ENCODE measurements at places on chromosomes 6 and 20.

DNA sequence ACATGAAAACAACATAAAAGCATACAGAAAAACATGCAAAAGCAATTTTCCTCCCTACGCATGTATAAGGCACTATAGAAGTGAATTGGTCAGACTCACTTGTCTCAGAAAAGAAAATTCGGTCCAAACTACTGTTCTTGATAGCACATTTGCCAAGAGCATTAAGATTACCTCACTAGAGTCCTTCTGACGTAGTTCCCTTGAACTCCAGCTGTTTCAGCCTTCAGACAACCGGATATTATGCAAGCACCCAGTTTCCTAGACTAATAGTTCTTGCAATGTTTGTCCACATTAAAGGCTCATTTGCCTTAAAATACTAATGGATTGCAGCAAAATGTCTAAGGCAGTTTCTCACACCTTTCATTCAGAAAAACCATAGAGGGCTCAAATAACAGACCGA lies 2.5 kb upstream of the CASS4 start:
- DNase-seq, result no peak

GRCh38 chr6:96841345-96841744 lies 4.1 kb upstream of the GPR63 start:
- DNase-seq, result no peak

- no peak for DNase-seq
These were observed 449.8 kb upstream of the RNF217 start for GRCh38 chr6:124512431-124512830.

DNA sequence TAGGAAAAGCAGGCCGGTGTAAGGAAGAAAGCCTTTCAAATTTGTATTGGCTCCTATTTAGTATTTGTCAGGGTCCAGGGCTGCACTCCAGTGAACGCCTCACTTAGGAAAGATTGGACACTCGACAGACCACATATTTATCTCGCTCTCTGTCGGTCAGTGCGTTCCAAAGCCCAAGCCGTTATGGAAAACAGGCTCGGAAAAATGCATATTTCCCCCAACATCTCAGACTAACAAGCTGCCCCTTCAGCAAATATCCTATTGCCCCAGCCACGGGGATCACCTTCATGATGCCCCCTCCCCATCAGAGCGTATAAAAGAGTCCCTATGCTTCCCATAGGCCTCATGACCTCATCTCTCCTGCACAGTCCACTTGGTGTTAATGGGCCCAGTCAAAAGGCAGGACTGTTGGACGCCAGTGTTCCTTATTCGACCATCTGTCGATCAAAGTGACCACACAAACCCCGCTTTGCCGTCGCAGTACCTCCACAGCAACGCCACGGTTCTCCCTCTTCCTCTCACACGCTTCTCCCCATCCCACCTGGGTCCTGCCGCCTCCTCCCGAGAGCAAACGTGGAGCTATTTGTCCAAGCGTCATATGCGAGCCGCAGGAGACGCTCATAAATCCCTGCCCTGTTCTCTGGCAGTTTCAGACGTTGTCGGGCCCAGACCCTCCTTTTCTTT lies 63.3 kb downstream of the NPEPL1 start:
- no peak for DNase-seq

DNA sequence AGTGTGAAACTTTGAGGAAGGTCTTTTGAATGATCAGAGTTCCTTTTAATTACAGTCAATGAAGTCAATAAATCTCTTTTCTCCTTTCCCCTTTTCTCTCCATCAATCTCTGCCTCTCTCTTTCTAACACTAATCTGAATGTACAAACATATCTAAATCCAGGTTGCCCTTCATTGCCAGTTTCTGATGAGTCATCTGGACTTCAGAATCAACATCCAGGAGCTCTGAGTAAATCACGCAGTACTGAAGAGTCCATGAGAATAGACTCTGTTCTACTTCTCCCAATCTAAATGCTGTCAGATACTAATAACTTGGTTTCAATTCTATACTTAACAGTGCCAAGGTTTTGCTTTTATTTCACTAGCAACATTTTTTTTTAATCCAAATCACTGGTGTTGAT lies 238.7 kb upstream of the THEMIS start:
- peak; percentile 25 for DNase-seq

DNA sequence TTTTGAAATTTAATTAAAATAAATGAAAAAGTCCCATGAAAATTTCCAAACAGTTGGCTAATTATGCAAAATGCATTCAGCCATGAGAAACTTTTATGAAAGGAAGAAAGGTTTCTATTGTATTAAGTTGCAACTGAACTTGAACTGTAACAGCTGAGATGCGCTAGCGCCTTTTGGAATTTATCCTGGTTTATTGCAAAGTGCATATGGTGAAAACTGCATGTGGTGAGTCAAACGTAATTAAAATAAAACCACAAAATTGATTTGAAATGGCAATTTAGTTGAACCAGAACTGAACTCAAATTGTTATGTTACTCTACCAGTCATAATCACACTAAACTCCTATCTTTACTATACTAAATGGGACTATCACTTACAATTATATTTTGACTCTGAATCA lies 46.4 kb upstream of the COL21A1 start:
- no peak for DNase-seq

- peak; percentile 90 for DNase-seq
These were observed 114.7 kb upstream of the ZNF217 start for GRCh38 chr20:53708129-53708968.

GRCh38 chr6:151291722-151292059 lies 51.9 kb downstream of the AKAP12 start:
- no peak for DNase-seq

- no peak for DNase-seq
These were observed 2.6 kb downstream of the SIRPG start for GRCh38 chr20:1654996-1655395.

GRCh38 chr20:21323640-21324039 lies 20.5 kb downstream of the XRN2 start:
- DNase-seq, result peak; percentile 68

DNA sequence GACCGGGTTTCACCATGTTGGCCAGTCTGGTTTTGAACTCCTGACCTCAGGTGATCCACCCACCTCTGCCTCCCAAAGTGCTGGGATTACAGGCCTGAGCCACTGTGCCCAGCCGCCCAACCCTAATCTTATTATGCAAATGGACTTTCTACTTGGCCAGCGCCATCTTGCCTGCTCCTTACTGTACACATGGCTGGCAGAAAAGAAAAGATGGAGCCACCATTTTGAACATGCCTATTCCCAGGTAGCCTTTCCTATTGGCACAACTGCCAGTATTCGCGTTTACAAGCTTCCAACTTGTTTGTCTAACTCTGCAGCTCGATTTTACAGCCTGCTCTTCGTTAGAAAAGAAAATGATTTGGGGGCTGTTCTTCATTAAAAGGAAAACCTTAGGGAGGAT lies 84.3 kb downstream of the WDR27 start:
- DNase-seq, result no peak

- DNase-seq, result no peak
These were observed 566.6 kb upstream of the CITED2 start for GRCh38 chr6:139940741-139941729.

DNA sequence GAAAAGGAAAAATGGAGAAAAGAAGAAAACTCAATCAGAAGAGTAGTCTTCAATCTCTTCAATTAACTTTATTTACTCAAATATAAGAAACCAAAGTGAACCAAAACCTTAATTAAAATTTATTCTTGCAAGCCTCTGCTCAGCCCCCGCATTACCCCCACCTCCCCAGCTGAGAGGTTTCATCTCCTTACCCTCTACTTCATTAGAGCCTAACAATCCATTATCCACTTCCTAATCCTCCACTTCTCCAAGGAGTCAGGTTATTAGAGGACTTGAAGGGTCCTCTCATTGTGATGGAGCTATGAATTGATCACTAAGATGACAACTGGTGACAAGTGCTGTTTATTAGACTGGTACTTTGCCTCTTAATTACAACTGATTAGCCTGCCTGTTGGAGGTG lies 956.5 kb downstream of the TFAP2A start:
- DNase-seq, result no peak

DNA sequence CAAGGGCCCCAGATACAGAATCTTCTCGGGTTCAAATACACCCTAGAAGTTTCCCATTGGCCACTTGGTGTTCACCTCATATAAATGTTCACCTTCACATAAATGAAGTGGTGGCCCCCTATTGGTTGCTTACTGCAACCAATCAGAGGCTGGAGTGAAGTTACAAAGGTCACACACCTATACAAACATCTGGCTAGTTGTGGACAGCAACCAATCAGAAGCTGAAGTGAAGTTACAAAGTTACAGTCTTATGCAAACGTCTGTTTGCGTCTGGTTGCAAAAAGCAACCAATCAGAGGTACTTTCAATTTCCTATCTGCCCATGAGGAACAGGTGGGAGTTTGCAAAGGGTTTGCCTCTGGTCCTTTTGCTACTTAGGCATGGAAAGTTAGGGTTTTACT lies 206.5 kb upstream of the BMP2 start:
- DNase-seq, result no peak

DNA sequence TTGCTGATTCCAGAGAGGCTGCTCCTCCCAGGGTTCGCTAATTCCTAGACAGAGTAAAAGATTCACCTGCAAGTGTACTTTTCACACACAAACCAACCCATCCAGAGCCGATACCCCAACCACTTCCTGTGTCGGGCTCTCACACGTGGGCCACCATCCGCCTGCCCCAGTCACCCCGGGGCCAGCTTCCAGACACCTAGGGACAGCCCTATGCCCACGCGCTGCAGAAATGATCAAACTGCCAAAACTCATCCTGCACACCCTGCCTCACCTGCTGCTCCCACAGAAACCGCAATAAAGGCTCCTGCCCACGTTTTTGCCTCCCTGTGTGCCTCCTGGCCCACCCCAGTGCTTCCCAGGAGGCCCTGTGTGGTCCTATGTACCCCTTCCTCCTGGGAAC lies 59.5 kb downstream of the PSMG4 start:
- DNase-seq, result no peak

GRCh38 chr6:128239146-128239545 lies 281.3 kb downstream of the PTPRK start:
- no peak for DNase-seq

DNA sequence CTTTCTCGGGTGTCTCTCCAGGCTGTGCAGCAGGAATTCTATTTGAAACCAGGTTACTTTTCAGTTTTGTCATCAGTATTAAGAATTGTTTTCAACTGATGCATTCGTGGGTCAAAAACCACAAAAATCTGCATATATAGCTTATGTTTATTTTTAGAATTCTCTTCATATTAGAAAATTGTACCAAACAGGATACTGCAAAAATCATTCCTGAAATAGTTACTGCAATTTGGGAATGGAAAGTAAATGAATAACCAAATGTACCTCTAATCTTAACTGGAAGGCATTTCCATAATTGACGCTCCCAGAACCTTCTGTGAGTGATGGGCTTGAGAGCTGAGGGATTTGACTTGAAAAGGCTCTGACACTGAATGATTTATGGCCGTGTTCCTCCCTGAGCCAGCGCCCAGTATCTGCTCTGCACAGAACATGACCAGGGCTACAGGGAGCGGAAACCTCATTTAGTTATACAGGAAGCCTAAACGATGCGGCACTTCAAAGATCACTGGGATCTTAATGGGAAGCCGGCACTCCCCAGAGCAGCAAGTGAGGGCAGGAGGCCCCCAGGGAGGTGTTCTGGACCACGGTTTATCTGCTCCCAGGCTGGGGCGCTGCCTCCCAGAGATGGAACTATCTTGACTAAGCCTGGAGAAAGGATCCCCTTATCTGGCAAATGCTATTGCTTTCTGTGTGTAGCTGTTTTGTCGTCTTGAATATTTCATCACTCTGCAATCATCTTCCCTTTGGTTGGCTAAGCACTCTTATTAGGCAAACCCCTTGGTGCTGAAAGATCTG lies 446.0 kb downstream of the QKI start:
- DNase-seq, result no peak

- DNase-seq, result no peak
These were observed 65.7 kb downstream of the ZC2HC1B start for GRCh38 chr6:143929975-143930374.

GRCh38 chr6:41939848-41940758 lies 1.5 kb downstream of the CCND3 start:
- no peak for DNase-seq

GRCh38 chr20:63536241-63536977 lies 767 bp downstream of the PTK6 start:
- DNase-seq, result peak; percentile 68

- no peak for DNase-seq
These were observed 11.3 kb downstream of the RAMACL start for GRCh38 chr6:166575205-166575604.

GRCh38 chr6:30885999-30886896 lies 1.9 kb downstream of the DDR1 start:
- peak; percentile 89 for DNase-seq
